ENCODE measurements at places on chromosomes 12 and 14.

DNA sequence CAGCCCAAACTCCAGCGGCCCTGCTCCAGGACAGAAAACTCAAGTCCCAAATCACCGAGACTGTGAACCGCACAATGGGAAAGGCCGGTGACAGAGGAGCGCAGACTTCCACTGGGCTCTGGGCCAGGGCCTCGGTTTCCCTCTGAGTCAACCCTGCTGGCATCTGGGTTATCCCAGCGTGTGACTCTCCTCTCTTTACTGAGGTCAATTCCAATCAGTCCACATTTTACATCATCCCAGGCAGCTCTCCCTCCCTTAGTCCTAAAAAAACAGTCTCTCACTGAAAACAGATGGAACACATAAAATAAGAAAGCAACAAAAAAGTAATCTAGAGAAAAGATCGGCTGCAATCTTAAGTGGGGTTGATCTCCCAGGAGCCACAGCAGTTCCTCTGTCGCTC is 36.9 kb downstream of the ITPK1 start:
- no peak for DNase-seq

DNA sequence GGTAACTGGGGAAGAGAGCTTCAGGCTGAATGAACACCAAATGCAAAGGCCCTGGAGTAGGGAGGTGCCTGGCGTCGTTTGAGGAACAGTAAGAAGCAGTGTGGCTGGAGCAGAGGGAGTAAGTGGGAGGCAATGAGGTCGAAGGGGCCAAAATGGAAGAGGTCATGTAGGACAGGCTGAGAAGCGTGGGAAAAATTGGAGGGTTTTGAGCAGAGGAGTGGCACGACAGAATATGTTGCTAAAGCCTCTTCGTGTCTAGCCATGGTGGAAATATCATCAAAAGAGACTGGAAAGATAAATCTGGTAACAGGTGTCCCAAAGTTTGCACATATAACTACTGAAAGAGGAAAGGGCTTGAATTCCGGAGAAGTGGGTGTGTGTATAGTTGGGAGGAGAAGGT is 1.9 kb downstream of the TRIM9 start:
- DNase-seq, result no peak

DNA sequence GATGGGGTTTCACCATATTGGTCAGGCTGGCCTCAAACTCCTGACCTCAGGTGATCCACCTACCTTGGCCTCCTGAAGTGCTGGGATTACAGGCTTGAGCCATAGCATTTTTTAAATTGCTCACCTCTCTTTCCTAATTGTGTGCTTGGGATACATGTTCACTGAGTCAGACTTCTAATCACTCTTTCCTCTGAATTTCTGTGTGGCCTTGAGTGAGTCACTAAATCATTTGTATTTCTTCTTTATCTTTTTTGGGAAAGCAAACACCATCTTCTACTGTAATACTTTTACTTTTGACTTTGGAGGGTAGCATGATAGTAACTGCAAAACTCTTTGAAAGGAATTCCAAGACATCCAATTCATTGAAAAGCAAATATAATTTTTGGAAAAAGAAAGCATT is 60.8 kb downstream of the FLRT2 start:
- no peak for DNase-seq

- no peak for DNase-seq
These were observed 16.1 kb upstream of the GRIP1 start for GRCh38 chr12:66694666-66695613.

- DNase-seq, result peak; percentile 56
These were observed 475.8 kb downstream of the RAD51B start for GRCh38 chr14:68295316-68295816.

DNA sequence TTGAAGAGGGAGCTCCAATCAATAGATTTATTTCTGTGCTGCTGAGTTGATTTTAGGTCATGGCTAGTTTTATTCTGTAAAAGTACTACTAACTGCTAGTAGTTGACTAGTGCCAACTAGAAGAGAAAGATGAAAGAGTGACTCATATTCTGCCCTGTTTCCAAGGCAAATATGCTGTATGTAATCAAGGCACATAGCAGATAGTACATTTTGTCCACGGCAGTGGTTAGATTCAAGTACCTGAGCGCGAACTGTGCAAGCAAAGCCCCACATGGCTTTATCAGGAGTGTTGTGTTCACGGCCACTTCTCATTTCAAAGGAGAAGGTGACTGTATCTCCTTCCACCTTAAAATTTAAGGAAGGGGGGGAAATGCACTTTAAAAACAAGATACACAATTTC is 126.8 kb downstream of the TRAFD1 start:
- no peak for DNase-seq

DNA sequence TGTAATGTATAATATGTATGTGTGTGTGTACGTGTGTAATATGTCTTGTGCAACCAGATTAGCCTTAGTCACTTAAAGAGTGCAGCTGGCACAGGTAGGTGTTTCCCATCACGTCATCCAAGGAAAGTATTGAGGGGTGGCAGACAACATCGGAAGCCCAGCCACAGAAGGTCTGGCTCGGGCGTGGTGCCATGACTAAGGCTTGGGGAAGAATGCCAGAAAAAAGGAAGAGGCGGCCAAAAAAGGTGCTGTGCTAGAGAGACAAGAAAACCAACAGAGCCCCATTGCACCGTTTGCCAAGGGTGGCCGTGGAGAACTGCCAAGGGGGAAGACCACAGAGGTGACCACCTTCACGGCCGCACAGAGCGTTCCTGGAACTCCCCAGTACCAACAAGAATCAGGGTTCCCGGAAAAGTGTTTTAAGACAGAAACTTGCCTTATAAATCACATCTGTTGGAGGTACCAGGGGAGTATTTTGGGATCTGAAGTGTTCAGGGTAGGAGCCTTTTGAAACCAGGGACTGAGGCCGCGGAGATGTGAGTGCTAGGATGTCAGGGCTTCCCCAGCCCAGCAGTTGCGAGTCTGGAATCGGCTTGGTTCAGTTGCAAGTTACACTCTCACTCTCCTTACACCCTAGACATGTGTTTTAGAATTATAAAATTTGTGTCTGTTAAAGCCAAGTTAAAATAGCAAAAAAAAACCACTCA is 131.2 kb upstream of the DYRK2 start:
- DNase-seq, result peak; percentile 23

Measured in SW480 (cell line).